ENCODE measurements at places on chromosomes 6 and 20.

- DNase-seq, result no peak
Measured at GRCh38 chr6:149840345-149841075, 23.6 kb downstream of the LRP11 start.

GRCh38 chr6:137798261-137798660 lies 68.8 kb upstream of the TNFAIP3 start:
- no peak for DNase-seq

DNA sequence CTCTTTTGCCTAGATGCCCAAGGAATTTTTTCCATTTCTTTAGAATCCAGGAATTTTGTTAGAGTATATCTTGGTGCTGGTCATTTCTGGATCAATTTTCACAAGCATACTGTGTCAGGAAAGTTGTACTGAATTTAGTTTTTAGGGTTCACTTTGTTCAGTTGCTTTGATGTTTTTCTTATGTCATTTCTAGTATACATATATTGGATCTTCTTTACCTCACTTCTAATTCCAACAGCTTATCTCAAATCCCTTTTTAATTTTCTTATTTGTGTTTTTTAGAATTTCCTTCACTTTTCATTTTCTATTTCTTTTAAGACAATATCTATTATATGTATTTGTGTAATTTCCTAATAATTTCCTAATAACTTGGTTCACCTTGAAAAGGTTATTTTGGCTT lies 281.0 kb upstream of the AGPAT4 start:
- no peak for DNase-seq

GRCh38 chr6:141562851-141563763 lies 569.6 kb upstream of the GJE1 start:
- no peak for DNase-seq

DNA sequence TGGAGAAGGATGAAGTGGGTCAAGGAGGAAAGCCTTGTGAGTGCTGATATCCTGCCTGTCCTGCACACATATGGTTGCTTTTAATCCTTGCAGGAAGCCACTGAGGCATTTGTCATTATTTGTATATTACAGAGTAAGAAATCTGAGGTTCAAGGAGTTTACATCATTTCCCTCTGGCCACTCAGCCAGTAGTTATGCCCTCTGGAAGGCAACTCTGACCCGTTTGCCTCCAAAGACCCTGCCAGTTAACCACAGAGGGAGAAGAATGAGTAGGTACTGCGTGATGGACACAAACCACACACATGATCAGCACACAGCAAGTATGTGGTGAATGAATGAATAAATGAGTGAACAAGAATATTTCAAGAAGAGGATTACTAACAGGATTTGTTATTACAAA lies 7.9 kb upstream of the FAM210B start:
- no peak for DNase-seq

- DNase-seq, result no peak
Measured at GRCh38 chr6:51021171-51021570, 202.5 kb downstream of the TFAP2B start.

- no peak for DNase-seq
Measured at GRCh38 chr6:1597121-1597744, 12.5 kb upstream of the FOXC1 start.
